ENCODE measurements at places on chromosomes 6 and 20.
A peak's percentile ranks its signal among the peaks of the same experiment; 100 is the strongest.

DNA sequence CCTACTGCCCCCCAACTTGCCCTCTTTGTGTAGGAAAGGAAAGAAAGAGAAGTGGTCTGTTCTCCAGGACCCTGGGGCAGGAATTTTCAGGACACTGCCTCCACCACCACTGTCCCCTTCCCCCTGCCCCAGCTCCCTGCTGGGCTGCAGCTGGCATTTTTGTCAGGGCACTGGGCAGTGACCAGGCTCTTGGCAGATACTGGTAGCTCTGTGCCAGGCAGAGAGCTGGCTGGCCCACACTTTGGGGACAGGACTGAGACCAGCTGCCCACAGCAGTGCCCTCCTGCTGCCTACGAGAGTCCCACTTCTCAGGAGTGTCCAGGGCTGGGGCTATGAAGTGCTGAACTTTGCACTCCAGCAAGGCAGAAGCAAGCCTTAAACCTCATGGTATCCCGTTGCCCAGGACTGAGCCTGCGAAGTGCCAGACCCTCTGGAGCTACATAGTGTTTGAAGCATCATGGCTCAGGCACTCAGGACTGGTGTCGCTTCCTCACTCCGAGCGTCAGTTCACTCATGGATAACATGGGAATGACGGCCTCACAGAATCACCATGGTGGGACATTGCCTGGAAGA lies 19.3 kb downstream of the SLC13A3 start:
- no peak for DNase-seq

- no peak for DNase-seq
Observed at GRCh38 chr20:15875446-15875845, 697.8 kb downstream of the KIF16B start.

DNA sequence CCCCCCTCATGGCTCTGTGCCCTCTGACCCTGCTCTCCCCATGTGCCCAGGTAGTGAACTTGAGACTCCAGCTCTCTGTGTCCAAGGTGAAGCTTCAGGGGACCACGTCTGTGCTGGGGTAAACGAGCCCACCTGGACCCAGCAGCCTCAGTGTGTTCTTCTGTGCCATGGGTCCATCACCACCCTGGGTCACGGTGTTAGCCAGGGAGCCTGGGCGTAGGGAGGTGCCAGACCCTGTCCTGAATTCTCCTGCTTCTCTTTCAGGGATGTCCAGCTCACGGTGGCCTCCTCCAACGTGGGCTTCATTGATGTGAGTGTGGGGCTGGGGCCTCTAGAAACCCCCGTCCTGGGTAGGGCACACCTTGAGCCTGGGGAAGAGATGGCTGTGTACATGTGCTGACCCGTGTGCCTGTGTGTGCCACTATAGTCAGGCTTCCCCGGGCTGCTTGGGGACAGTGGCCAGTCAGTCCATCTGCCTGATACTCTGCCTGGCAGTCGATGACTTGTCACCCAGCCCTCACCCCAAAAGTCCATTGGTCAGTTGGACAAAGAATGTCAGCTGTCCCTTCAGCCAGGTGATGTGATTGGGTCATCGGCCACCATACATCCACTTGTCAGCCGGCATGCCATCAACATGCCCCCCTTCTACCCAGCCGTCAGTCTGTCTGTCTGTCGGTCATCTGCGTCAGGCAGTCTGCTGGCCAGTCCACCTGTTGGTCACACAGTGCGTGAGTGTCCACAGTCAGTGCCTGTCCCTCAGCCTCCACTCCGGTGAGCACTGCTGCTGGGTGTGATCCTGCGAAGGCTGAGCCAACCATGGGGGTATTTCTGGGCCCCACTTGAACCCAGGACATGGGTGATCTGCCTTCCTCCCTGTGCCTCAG lies 10.9 kb upstream of the BPIFB6 start:
- no peak for DNase-seq

DNA sequence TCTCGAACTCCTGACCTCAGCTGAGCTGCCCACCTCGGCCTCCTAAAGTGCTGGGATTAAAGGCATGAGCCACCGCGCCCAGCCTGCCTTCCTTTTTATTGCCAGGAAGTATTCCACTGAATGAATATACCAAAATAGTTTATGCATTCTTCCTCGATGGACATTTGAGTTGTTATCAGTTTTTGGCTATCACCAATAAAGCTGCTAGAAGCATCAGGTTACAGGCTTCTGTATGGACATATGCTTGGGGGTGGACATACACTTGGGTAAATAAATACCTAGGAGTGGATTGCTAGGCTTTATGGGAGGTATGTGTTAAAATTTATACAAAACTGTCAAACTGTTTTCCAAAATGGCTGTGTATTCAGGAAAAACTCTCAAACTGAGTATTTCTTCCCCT lies 10.0 kb upstream of the RPS10 start:
- no peak for DNase-seq

- DNase-seq, result no peak
Observed at GRCh38 chr20:63612276-63612931, 14.5 kb downstream of the GMEB2 start.

- no peak for DNase-seq
Observed at GRCh38 chr6:92559611-92560010, 859.7 kb downstream of the EPHA7 start.

DNA sequence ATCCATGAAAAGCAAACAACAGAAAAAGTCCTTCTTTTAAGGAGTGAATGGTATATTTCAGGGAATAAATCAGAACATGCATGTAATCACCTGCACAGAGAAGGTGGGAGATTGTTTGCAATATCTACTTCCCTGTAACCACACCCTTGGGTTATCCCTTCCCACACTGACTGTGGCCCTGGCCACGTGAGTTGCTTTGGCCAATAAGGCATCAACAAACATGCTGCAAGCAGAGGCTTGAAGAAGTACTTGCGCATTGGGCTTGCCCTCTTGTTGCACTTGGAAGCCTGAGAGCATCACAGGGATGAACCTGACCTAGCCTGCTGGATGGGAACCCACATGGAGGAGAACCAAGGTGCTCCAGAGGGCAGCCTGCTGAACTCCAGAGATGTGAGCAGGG lies 208.5 kb downstream of the PTPRT start:
- DNase-seq, result no peak

DNA sequence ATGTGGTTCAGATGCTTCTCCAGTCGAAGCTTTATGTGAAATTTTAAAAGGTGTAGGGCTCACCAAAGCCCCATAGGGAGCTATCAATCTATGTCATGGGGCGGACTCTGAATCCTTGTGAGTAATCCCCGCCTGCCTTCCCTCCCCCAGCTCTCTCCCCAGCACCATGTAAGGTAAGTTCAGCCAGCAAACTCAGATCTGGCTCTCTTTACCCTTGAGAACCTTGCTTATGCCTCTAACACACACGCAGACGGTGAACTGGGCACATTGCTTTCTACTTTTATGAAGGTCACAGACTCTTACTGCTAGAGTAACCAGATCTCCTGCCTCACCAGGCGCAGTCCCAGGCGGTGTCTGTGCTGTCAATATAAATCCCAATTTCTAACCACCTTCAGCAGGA lies 82.6 kb upstream of the CNKSR3 start:
- DNase-seq, result no peak

GRCh38 chr20:46307139-46307998 lies 929 bp downstream of the CDH22 start:
- peak; percentile 70 for DNase-seq

Data from CD4-positive, alpha-beta T cell treated with Interleukin-6 at 100 ng/mL for 8 hours (primary cell).